Activated CD4-positive, alpha-beta T cell treated with anti-CD3 and anti-CD28 coated beads for 48 hours (primary cell): ENCODE measurements at places on chromosomes 4 and X.

- DNase-seq: no peak
Measured at GRCh38 chr4:73533515-73534422, 52.2 kb downstream of the AFM start.

DNA sequence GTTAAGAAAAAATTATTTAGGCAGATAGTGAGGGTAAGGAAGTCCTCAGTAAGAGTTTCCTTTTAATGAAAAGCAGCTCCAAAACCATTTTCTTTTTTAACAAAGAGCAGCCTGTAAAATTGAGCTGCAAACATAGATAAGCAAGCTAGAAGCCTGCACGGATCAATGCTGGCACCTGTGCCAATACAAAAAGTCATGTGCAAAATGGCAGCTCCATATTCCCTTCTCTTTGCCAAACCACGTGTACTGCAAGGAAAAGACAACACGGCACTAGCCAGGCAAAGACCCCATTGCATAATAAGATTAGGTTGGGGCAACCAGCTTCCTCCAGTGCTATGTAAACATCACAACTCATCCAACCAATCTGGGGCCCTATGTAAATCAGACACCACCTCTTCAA is 268.4 kb upstream of the INTU start:
- DNase-seq: no peak

- no peak for DNase-seq
Measured at GRCh38 chr4:15577508-15577907, 77.6 kb downstream of the FBXL5 start.

DNA sequence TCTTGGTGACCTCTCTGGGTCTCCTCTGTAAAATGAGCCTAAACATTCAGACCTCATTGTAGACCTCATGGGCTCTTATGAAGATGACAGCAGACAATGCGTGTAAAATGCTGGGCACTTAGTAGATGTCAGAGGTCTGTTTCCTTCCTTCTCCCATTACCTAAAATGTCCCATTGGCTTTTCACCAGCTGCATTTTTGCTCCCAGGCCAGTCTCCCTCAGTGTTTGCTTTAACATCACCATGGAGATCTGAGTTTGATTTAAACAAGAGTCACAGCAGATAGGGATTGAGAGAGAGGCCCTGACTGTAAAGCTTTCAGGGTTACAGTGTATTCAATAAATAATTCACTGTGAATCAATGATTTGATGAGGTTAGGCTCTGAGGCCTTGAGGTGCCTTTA is 24.3 kb downstream of the PSAPL1 start:
- no peak for DNase-seq

GRCh38 chr4:55398966-55399365 is 3.2 kb downstream of the TMEM165 start:
- no peak for DNase-seq
